ENCODE measurements at places on chromosomes 1 and 21.

DNA sequence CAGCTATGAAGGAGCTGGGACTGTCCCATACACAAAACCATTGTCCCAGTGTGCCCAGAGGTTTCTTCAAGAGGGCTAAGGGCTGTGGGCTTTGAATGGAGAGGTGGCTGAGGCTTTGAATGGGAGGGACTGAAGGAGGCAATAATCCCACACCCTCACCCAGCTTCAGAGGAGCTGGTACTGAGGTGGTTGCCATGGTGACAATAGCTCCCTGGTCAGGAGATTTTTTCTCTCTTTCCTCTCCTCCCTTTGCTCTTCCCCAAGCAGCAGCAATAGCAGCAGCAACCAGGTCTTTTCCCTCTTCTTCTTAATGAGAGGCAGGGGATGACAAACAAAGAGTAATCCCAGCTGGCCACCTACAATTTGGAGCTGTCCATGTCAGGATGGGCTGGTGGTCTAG lies 1.6 kb downstream of the HPCAL4 start:
- DNase-seq, result no peak

- no peak for DNase-seq
Measured at GRCh38 chr1:24228311-24228710, 41.2 kb upstream of the IFNLR1 start.

GRCh38 chr1:118868387-118868786 lies 119.8 kb downstream of the TBX15 start:
- no peak for DNase-seq

DNA sequence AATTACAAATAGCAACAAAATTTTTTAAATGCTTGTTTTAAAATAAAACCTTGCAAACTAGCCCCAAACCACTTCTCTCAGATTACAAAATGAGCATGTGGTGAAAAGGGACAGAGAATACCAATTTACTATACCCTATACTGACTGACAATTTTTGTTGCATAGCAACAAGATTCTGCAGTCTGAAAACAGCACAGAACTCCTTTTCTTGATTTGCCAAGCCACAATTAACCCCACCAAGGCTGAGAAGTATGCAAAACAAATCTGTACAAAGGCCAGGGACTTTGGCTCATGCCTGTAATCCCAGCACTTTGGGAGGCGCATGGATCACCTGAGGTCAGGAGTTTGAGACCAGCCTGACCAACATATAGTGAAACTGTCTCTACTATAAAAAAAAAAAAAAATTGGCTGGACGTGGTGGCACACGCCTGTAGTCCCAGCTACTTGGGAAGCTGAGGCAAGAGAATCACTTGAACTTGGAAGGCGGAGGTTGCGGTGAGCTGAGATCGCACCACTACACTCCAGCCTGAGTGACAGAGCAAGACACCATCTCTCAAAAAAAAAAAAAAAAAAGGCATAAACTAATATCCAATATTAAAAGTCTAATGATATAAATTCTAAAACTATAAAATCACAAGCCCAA lies 21.8 kb downstream of the ENAH start:
- DNase-seq, result no peak

DNA sequence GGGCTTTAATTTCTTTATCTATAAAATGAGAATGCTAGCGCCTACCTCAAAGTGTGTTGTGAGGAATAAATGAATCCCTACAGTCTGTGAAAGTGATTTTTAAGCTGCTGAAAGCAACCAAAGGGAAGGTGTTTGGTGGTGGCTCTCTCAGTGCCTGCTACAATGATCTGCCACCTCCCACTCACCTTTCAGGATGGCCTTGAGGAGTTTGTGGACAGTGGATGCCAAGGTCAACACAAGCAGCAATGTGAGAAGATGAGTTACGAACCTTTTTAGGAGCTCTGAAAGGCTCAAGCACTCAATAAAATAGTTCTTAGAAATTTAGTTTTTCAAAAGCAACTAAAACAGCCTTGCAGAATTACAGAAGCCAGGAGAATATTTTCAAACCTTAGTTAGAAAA lies 176.6 kb upstream of the DPT start:
- DNase-seq, result no peak

GRCh38 chr1:214332946-214333798 lies 52.2 kb downstream of the SMYD2 start:
- peak; percentile 7 for DNase-seq

DNA sequence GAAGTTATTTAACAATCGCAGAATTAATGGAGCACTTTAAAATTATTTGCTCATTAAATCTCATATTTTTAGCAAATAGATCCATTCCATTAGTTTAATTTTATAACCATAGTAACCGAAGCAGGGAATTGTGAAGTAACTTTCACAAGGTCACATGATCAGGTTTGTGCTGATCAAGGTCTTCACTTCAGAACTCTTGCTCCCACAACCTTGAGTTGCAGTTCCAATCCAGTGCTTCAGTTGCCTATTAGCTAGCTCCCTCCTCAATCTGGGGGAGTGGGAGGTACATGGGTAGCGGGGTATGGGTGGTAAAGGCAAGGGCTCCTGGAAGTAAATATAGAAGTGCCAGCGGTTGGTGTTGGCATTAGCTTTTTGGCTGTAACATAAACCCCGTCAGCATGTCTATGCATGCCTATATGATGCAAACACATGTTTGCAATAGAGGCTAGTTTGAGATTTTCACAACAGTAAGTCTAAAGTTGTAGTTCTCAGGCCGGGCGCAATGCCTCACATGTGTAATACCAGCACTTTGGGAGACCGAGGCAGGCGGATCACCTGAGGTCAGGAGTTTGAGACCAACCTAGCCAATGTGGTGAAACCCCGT lies 5.8 kb downstream of the ATP5IF1 start:
- no peak for DNase-seq

DNA sequence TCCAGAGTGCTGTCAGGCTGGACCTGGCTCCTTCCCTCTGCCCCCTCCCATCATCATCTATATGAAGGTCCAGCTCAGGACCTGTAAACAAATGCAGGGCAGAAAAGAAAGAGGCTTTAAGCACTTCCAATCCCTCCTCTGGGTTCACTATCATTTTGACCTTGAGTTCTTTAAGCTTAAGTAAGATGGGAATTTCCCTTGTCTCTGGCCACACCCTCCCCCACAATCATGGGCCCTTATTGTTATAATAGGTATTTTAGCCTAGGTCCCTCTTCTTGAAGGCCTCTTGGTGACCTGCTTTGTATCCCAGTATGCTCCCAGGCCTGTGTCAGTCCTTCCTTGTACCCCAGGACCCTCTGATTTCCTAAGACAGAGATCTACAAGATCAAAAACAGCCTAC lies 45.1 kb upstream of the EPS15 start:
- no peak for DNase-seq

DNA sequence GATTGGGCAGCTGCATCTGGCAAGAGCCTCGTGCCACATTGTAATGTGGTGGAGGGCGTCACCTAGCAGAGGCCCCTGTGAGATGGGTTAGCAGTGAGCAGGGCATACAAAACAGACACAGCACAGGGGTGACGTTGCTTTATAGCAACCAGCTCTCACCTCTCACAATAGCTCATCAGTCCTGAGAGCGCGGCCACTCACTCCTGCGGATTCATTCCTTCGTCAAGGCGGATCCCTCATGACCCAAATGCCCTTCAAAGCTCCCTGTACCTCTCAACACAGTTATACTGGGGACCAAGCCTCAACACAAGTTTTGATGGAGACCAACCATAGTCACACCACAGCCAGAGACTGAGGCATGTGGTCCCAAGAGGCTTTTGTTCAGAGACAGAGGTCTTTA lies 22.9 kb downstream of the SLC37A1 start:
- no peak for DNase-seq

DNA sequence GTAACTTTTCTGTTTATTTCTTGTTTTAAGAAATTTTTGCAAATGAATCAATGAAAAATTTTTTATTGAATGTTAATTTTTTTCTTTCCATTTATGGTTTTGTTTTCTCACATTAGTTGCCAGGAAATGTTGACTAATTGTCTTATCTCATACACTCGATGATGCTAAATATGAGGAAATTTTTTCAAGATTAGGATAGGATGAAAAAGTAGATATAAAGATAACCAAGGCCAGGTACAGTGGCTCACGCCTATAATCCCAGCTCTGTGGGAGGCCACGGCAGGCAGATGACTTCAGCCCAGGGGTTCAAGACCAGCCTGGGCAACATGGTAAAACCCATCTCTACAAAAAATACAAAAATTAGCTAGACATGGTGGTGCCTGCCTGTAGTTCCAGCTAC lies 12.6 kb downstream of the LAX1 start:
- no peak for DNase-seq

DNA sequence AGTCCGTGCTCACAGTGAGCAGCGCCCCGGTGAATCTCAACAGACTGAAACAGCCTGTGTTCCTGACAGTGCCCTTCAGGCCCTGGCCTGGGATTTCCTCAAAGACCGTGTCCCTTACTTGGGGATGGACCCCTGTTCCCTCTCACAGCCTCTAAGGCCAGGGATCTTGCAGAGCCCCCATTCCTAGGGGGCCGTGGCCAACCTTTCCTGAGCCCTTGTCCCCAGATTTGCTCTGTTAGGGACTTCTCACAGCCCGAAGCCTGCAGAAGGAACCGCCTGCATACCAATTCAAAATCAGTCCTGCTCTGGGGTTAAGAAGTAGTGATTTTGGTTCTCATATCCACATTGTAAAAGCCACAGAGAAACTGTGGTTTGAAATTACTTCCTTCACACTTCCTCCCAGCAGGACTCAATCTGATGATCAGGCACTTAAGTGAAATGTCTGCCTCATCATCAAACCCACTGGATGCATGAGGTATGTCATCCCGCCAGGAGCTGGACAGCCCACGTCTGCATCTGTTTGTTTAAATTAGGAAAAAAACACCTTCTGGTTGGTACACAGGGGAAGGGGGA lies 14.9 kb downstream of the ABCA4 start:
- no peak for DNase-seq

DNA sequence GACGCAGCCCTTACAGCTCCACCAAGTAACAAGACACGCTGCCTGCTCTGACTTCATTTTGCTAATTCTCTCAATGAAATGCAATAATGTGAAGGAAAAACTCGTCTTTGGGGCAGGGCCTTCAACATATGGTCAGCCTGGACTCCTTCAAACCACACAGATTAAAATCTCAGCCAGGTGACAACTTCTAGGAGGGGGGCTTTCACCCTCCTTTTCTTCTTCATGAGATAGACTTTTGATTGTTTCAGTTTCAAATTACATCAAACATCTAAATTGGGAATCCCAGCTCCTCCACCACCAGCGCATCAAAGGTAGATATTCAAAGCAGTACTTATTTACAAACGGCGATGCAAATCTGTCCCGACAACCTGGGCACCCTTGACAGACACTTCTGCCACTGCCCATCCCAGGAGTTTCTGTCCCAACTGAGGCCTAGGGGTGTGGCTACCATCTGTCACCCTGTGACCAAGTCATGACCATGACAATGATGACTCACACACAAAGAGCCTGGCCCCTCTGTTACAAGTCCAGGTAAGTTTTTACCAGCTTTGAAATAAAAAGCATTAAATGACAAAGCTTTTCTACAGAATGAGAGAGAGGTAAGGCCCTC lies 29.7 kb downstream of the SSBP3 start:
- DNase-seq, result no peak

- no peak for DNase-seq
Measured at GRCh38 chr1:232911027-232911599, 39.3 kb upstream of the NTPCR start.

DNA sequence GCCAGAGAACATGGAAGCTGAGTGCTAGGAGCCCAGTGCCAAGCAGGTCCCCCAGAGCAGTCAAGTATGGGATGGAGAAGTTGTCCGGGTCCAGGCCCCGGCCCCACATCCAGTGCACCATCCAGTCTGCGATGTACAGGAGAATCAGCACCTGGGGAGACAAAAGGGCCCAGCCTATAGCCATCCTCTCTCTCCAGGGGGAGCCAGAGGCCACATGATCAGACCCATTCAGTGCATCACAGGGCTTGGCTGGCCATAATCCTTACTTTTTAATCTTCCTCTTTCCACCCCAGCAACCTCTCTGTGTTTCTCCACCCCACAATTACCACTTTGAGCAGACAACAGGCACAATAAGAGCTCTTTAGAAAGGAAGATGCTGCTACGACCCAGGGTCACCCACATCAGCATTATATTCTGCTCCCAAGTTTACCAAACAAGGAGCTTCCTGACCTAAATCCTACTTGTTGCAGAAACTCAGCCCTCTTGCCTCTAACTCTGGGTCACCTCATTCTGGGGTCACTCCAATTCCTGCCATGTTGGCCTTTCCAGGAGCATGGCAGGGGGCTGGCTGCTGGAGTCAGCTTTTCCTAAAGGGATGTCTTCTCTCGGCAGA lies 16.4 kb upstream of the RAB29 start:
- DNase-seq, result peak; percentile 51

DNA sequence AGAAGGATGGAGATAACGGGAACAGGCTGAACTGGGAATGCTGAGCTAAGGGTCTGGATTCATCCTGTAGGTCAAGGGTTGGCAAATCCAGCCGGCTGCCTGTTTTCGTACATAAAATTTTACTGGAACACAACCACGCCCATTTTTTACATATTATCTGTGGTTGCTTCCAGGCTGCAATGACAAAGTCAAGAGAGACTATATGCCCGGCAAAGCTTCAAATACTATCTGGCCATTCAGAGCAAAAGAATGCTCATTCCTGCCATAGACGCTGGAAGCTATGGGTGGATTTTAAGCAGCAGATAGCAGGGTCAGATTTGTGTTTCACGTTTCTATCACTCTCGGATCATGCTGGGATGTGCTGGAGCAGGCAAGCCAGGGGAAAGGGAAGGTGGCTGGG lies 137.9 kb upstream of the EDN2 start:
- DNase-seq, result no peak

GRCh38 chr1:101907264-101907663 lies 89.5 kb downstream of the OLFM3 start:
- no peak for DNase-seq

DNA sequence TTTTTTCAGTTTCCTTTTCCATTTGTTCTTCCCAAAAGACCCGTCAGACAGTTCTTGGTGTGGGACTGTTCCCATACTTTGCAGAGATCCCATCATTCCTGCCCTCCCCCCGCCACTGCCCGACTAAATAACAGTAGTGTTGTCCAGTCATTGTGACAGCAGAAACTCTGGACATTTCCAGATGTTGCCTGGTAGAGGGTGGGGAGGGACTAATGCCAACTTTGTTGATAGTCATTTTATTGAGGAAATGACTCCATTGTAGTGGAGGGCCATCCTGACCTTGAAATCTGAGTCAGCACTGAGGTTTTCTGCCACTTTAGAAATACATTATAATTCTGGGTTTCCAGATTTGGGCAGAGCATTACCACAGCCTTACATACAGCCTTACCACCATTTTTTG lies 85.4 kb downstream of the CEP350 start:
- no peak for DNase-seq

DNA sequence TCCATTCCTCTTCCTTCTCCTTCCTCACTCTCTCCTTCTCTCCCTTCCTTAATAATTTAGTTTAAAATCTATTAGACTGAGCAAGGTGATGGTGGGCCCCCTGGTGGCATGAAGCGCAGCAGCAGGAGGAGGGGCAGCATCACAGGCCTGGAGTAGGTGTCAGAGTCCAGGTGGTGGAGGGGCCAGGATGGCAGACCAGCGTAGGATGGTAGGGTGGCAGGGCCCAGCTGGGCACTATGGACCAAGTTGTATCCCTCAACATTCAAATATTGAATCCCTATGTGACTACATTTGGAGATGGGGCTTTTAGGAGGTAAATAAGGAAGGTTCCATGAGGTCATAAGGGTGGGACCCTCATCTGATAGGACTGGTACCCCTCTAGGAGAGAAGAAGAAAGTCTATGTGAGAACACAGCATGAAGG lies 61.0 kb downstream of the WDR4 start:
- no peak for DNase-seq

GRCh38 chr1:24248859-24249258 lies 61.8 kb upstream of the IFNLR1 start:
- DNase-seq, result no peak
